ENCODE measurements at places on chromosomes 7 and 10. TPM values are rescaled to one million over a fixed set of nuclear protein-coding genes. Genes with fewer than 3 reads are reported as not detected.
A peak's percentile ranks its signal among the peaks of the same experiment; 100 is the strongest.

VCL gene
- total RNA-seq = 74.6 TPM

DNA sequence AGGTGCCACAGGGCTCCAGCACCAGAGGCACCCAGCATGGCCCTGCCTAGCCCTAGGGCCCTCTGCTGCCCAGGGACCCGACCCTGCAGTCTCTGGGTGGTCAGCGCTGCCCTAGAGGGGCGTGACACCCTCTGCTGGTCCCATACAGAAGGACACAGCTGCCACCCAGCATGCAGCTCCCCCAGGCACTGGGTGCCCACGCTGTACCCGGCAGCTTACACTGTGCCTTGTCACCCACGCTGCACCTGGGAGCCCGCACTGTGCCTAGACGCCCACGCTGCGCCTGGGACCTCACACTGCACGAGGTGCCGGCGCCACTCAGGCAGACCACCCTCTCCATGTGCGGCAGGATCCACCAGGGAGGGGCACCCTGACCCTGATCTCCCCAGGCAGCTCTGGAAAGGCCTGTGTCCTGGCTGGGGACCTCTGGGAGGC is 55.2 kb downstream of the PWWP2B start:
- H3K4me3 ChIP-seq = no peak overlapping the region
- H3K4me1 ChIP-seq = peaks cover 28% of the 10 kb centered on the region
- peak overlapping the region; percentile 54 for H3K27ac ChIP-seq

C10orf120 gene
- total RNA-seq = not detected

DNA sequence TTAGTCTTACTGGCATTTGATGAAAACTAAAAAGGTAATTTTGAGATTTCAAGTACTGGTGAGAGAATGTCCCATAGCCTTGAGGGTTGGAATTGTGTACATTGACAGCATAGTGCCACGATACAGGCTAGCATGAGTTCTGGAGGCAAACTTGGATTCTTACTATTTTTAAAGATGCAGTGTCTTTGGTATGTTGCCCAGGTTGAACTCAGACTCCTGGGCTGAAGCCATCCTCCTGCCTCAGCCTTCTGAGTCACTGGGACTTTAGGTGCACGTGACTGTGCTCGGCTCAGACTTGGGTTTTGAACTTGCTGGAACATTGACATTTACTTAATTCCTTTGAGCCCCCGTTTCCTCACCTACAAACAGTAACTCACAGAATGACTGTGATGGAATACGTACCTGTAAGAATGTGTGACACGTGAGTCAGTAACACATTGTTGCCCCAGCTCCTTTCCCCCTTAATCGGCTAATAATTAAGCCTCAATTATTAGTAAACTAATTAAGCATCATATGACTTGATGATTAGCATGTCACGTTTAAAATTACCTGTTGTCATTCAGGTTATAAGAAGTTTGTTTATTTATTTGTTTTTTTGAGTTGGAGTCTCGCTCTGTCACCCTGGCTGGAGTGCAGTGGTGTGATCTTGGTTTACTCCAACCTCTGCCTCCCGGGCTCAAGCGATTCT is 10.6 kb downstream of the DNAJB6 start:
- DNase-seq = peak; percentile 91
- peak overlapping the region; percentile 54 for H3K27ac ChIP-seq
- peaks cover 92% of the 10 kb centered on the region for H3K4me1 ChIP-seq
- H3K4me3 ChIP-seq = no peak overlapping the region
- H3K36me3 ChIP-seq = no peaks in the 10 kb centered on the region
- H3K27me3 ChIP-seq = no peaks in the 10 kb centered on the region

SPDYE1 gene
- total RNA-seq = not detected

TRPV5 gene
- total RNA-seq = not detected

GRCh38 chr10:30825495-30825894 is 195.9 kb upstream of the LYZL2 start:
- no peak overlapping the region for H3K27ac ChIP-seq
- peaks cover 38% of the 10 kb centered on the region for H3K4me1 ChIP-seq
- H3K36me3 ChIP-seq = no peaks in the 10 kb centered on the region
- no peak overlapping the region for H3K4me3 ChIP-seq
- H3K27me3 ChIP-seq = no peaks in the 10 kb centered on the region
- no peak for DNase-seq

- H3K27ac ChIP-seq = no peak overlapping the region
- no peaks in the 10 kb centered on the region for H3K4me1 ChIP-seq
- DNase-seq = no peak
- H3K27me3 ChIP-seq = no peaks in the 10 kb centered on the region
Observed at GRCh38 chr7:138565451-138566114, 105.5 kb downstream of the TRIM24 start.

DNA sequence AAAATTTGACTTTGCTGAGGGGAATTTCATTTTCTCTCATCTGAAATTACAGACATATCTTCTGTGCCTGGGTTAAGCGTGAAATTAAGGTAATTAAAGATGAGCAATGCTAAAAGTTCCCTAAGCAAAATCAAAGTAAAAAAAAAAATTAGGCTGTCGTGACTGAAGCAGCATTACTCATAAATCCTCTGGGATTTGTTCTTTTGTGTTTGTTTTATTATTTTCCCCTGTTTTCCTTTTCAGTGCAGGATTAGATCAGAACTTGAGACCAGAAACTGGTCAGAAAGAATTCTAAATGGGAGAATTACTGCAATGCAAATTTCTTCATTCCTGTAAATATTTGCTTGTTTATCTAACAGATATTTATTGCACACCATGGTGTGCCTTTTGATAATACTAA is 141.4 kb upstream of the BET1 start:
- no peaks in the 10 kb centered on the region for H3K36me3 ChIP-seq
- no peaks in the 10 kb centered on the region for H3K4me1 ChIP-seq
- H3K27ac ChIP-seq = no peak overlapping the region
- no peaks in the 10 kb centered on the region for H3K27me3 ChIP-seq

- H3K27me3 ChIP-seq = no peaks in the 10 kb centered on the region
- no peaks in the 10 kb centered on the region for H3K36me3 ChIP-seq
- H3K4me3 ChIP-seq = no peak overlapping the region
- H3K4me1 ChIP-seq = no peaks in the 10 kb centered on the region
- no peak for DNase-seq
Observed at GRCh38 chr7:42590771-42591310, 321.0 kb downstream of the C7orf25 start.

Data from vagina (tissue), 2 donors.